IPS DF 6.9 (cell line): ENCODE measurements at places on chromosomes 2 and 18.

- DNase-seq = no peak
Observed at GRCh38 chr2:9174771-9175437, 31.7 kb upstream of the ASAP2 start.

DNA sequence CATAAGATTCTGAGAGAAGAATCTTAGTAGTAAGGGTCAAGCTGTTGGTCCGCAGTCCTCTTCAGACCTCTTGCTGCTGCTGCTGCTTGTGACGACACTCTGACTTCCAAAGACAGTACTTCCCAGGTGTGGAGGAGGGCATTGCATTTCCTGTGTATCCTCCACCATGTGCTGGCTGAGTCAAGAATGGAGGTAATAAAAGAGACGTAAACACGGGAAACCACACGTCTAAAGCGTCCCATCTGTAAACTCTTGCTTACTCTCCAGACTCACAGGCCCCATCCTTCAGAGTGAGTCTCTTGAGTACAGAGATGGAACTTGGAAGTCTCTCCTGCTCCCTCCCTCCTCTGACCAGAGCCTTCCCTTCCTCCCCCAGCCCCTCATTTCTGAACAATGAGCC is 25.6 kb downstream of the KLHL29 start:
- DNase-seq = no peak

DNA sequence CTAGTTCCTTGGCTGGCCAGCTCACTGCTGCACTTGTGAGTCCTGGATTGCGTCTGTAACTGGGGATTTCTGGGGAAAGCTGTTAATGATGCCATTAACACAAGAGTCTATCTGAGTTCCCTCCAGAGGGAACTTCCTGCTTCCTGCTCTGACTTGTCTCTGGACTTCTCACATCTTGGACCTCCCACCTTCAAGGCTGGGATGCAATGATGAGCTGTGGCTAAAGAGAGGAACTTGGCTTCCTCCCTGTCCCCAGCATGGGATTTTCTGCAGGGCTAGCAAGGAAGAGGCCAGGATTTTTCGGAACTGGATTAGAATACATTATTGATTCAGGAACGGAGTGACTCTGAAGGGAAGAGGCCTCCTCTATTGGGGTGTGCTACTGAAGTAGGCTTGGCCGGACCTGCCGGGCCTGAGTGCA is 155.5 kb downstream of the CLIP4 start:
- no peak for DNase-seq

GRCh38 chr2:80111185-80111584 is 193.4 kb downstream of the LRRTM1 start:
- DNase-seq = no peak

GRCh38 chr2:143132355-143132754 is 3.1 kb downstream of the ARHGAP15 start:
- DNase-seq = no peak

DNA sequence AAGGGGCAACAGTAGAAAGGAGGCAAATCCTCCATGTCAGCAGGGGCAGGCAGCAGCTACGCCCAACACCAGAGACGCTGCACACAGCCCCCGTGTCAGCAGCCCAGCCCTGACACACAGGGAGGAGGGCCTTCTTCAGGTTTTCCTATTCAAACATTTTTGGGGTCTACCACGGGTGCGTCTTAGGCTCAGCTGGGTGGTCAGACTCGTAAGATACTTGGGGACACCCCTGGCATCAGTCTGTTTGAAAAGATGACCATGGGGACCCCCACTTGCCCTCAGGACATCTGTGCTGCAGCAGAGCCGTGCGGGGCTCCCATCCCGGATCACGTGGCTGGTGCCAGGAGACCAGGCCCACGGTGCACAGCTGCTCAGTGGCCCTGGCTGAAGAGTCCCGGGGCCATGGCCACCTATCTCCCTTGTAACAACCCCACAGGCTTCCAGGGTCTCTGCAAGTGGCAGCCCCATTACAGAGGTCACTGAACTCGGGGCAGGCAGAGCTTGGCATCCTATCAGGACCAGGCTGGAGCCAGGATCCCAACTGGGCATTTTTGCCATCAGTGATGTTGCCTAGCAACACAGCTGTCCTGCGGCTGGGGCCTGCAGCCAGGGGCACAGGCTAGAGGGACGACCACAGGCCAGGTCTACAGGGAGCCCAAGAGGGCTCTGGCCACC is 82.5 kb downstream of the EDAR start:
- DNase-seq = no peak

GRCh38 chr2:217919781-217920351 is 82.9 kb downstream of the TNS1 start:
- DNase-seq = no peak

GRCh38 chr2:106026271-106027190 is 167.6 kb downstream of the UXS1 start:
- no peak for DNase-seq

- DNase-seq = peak; percentile 81
Observed at GRCh38 chr2:4354678-4355077, 651.3 kb downstream of the DCDC2C start.

GRCh38 chr2:54673501-54673998 is 49.9 kb upstream of the EML6 start:
- DNase-seq = no peak

DNA sequence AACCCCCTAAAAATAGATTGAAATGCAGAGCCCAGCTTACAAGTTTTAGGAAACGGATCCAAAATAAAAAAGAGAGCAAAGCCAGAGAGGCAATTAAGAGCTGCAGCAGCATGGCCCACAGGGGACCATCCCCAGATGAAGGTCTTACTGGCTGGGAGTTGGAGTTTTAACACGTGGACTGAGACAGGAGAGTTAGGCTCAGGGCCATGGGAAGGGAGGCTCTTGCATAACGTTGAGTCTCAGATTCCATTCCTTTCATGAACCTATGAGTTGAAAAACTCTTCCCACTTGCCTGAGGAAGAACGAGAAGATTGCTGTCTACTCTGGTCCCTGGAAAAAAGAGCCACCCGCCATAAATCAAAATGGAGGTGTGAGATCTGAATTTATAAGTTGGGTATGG is 101.8 kb upstream of the NDUFV2 start:
- DNase-seq = no peak

DNA sequence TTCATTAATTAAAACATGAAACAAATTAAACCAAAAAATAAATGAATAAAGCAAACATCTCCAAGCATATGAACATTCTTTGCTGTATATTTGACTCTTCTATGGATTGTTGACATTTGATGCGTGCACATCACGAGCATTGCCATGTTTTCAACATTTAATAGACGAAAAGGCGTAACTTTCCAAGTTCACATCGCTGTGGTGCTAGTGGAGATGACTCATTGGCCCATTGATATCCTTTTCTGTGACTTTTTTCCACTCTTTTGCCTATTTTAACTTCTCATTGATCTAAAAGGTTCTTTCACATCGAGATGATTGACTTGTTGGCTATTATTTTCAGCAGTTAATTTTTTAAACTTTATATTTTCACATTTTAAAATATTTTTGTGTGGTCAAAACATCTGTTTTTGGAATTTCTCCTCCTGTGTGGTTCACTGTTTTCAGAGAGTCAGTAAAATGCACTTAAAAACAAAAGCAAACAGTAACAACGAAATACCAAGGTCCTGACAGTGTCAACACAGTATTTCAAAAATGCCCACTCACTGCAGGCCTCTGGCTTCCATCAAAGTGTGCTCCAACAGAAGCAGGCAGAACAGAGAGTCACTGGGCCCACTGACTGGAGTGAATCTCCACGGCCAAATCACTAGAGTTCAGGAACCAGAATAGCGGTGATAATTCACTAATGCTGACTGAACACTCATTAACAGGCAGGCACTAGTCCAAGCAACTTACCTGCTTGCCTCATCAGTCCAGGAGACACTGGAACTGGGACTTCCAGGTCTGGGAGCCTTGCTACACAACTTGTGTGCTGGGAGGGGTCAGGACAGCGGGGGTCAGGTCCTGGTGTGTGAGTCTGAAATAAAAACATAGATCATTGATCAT is 372.2 kb upstream of the SMIM21 start:
- DNase-seq = no peak

GRCh38 chr18:10475276-10475653 is 20.8 kb downstream of the APCDD1 start:
- no peak for DNase-seq

- no peak for DNase-seq
Observed at GRCh38 chr2:17355608-17356329, 162.5 kb downstream of the RAD51AP2 start.

GRCh38 chr2:2010251-2010650 is 265.9 kb upstream of the PXDN start:
- no peak for DNase-seq

GRCh38 chr2:239288951-239289511 is 111.8 kb downstream of the HDAC4 start:
- DNase-seq = no peak

DNA sequence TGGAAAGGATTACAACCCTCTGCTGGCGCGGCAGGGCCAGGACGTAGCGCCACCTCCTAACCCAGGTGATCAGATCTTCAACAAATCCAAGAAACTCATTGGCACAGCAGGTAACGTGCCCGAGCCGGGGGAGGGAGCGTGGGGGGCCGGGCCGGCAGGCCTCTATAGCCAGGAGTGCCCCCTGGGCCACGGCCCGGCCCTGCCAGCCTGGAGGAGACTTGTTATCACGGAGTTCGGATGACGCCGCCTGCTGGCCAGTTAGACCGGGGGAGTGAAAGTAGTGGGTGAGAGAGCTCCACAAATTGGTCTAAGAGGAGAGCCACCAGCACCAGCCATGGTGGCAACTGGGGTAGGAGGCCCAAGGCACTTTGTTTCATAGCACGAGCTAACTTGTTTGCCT is 8.6 kb upstream of the TMEM214 start:
- DNase-seq = peak; percentile 45

- DNase-seq = no peak
Observed at GRCh38 chr18:31583185-31583854, 8.4 kb upstream of the TTR start.

DNA sequence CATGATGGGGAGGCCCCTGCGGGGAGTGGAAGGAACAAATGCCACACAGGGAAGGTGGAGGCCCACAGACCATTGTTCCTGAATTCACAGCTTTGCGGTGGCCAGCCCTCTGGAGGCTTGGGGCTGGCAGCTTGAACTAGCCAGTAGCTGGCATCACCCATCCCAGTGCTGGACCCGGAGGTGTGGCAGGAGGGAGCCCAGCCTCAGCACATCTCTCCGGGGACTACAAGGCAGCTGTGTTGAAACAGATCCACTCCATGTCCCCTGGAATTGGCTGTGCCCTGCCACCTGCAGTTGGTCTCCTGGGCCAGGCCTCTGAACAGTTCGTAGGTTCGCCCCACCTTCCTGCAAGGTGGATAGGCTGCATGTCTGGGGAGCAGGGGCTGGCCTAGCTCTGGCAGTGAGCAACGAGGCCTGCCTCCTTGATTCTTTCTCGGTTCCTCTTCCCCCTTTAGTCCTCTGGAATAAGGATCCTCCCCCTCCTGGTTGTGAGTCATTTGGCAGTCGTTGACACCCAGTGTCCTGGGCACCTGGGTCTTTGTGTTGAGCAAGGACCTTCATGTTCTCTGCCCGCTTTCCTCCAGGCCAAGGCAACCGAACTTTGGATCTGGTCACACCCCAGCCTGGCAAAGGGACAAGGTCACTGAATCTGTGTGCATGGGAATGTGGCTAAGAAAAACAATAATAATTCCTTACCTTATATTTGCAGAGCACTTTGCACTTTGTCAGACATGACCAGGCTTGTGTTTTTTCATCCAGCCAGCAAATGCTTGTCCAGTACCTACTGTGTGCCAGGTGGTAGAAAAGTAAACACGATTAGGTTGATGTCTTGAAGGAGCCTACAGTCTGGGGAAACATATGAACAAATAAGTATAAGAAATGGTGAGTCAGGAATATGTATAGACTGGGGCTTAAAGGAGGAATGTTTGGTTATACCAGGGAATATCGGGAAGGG is 55.0 kb upstream of the MCFD2 start:
- no peak for DNase-seq

DNA sequence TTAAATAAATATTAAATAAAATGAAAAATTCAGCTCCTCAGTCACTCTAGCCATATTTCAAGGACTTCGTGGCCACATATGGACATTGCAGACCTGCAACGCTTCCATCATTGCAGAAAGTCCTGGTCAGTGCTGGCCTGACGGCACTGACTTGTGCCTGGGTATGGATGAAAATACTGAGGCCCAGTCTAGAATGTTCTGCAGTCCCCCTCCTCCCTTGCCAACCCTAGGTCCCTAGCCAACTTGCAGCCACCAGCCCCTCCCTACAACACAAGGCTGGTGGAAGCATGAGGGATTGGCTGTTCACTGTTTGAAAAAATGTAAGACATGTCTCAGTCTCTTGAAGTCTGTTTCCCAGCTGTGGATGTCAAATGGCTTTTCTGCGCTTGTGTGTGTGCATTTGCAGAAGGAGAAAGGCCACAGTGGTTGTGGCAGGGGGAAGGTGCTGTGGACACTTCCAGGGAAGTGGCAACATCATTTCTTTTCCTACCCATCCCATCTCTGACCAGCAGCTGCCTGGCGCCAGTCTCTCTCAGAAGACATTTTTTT is 9.9 kb downstream of the IGFBP5 start:
- DNase-seq = no peak

- no peak for DNase-seq
Observed at GRCh38 chr2:241157841-241158545, 7.7 kb downstream of the PPP1R7 start.

DNA sequence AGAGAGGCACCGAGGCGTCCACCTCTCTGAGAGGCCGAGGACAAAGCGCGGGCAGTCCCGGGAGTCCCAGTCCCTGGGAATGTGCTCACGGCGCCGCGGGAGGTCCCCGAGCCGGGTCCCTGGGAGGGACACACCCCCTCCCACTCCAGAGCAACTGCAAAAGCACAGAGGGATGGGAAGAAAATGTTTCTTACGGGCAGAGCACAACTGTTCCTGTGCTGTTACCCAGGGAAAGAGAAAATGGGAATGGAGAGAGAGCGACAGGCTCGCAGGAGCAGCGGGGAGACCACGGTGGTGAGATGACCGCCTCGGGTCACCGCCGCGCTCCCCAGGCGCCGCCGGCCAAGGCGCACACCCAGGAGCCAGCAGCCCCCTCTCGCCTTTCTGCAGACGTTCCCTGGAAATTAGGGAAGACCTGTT is 1.2 kb upstream of the BCL11A start:
- DNase-seq = no peak

DNA sequence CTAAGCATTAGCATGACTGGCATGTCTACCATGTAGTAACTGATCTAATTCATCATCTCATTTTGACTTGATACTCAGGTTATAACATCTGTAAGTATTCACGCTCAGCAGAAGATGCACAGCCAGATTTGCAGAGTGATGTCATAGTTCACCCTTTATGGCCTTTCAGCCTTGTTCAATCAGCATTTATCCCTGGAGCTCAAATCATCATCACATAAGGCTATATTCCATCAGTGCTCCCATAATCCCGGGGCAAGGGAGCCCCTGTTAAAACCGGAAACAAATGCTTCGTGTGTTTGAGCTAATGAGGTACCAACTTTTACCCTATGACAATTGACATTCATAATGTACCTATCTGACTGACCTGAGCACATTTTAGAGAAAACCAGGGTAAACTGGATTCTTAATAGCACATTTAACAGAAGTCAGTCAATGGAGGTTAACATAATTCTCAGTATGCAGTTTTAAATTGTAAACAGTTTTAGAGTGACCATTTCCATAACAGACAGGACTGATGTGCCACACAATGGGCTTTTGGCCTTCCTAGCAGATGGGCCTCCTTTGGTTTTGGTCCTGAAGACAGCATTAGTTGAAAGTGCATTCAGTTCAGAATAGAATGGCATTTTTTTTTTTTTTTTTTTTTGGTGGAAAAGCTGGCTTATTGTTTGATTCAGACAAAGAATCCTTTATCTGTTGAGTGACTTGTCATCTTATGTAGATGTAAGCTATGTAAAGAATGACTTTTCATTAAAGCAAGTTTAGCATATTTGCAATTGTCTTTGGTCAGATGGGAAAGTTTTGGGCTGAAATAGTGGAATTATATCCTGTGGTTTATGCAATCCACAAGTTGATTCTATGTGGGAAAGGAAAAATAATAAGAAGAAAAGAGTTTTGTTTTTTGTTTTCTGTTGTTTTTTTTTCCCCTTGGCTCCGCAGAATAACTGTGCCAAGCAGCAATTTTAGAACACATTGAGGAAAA is 866.0 kb upstream of the ACVR2A start:
- no peak for DNase-seq
